ENCODE measurements at places on chromosomes 1 and 21. TPM values are rescaled to one million over a fixed set of nuclear protein-coding genes. Genes with fewer than 3 reads are reported as not detected.

GRCh38 chr1:175865041-175865766 lies 121.8 kb upstream of the TNR start:
- DNase-seq = no peak

GRCh38 chr1:220203816-220204215 lies 68.4 kb downstream of the RAB3GAP2 start:
- DNase-seq = no peak

ADAMTS1 gene
- total RNA-seq = 11.2 TPM

DNA sequence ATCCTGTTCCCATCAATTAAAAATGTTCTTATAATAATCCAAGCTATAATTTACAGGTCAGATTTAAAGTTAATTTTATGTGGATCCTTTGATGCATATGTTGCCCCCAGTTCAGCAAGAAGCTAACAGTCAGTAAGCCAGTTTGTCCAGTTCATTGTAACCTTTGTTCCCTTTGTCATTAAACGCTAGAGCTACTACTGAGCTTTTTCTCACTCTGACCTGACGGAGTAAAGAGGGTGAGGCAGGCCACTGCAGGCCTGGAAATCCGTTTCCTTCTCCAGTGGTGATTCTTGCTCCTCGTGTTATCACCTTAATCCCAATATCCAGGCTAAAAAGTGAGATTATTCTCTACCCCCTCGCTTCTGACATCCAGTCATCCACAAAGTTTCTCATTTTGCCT lies 10.2 kb downstream of the YBX1 start:
- no peak for DNase-seq

- DNase-seq = no peak
Measured at GRCh38 chr1:30373471-30374399, 349.6 kb downstream of the MATN1 start.

DNA sequence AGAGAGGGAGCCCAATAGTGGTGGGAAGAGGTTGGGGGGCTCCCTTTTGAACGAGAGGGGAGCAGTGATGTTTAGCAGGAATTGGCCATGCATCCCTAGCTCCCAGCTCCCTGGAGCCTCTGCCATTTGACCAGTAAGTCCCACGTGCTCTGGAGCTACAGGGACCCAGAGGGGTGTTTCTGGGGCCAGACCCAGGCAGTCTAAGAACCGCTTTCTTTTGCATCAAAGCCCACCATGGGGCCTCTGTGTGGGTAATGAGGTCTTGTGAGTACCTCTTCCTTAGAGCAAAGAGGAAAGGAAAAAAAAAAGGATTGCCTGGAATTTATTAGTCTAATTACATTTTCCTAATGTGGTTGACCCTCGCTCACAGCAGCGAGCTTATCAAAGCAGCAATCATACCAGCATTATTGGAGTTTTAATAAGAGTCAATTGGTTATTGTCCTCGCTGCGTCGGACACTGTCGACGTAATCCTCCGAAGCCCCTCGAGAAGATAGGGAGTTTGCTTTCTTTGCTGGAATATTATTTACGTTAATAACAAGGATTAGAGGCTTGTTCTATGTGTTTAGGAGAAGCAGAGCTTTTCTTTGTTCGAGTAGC lies 17.6 kb downstream of the ACTL8 start:
- no peak for DNase-seq

- no peak for DNase-seq
Measured at GRCh38 chr1:45894331-45894730, 90.9 kb downstream of the MAST2 start.

All from H4 (cell line).